AG04449 (cell line): ENCODE measurements at places on chromosomes 6 and 20.

DNA sequence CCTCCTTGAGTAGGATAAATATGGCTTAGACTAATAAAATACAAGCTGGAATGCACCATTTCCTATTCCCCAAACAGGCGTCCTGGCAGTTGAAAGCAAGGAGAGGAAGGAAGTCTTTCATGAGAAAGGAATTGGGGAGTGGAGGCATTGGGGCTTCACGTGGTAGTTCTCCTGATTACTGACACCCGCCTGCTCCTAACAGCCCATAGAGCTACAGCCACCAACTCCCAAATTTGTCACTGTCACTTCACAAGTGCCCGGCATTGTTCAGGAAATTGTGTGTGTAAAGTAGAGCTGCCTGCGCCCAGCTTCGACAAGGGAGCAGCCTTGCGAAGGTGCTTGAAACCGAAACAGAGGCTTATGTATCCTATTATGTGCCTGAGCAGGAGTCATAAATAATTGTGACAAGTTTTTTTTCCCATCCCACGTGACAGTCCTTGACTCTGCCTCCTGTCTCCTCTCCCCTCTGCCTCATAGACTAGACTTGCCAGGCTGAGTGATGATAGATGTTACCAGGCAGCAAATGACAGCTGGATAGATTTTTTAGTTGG lies 301.7 kb upstream of the ZFP64 start:
- DNase-seq, result no peak

DNA sequence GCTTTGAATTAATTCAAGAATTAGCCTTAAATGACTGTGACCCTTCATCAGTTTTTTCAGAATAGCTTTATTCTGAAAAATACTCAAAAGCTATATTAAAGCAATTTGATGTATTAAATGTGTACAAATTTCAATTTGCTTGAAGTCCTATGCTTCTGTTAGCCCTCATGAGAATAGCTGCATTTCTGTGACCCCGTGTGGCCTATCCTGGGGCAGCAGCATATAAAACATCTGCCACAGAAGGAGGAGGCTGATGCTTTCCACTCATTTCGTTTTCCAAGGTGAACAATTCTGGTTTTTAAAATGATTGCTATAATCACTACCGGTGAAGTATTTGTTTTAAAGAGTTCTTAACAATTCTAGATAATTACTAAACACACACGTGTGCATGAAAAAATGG lies 360.3 kb downstream of the BTBD9 start:
- DNase-seq, result no peak

- DNase-seq, result no peak
These were observed 51.5 kb upstream of the NXT1 start for GRCh38 chr20:23298926-23299672.

- no peak for DNase-seq
These were observed 36.8 kb downstream of the MTHFD1L start for GRCh38 chr6:150902142-150902776.

GRCh38 chr20:5529331-5530148 lies 212.8 kb upstream of the PROKR2 start:
- DNase-seq, result no peak

GRCh38 chr6:108407904-108408827 lies 113.3 kb downstream of the AFG1L start:
- DNase-seq, result peak; percentile 14

DNA sequence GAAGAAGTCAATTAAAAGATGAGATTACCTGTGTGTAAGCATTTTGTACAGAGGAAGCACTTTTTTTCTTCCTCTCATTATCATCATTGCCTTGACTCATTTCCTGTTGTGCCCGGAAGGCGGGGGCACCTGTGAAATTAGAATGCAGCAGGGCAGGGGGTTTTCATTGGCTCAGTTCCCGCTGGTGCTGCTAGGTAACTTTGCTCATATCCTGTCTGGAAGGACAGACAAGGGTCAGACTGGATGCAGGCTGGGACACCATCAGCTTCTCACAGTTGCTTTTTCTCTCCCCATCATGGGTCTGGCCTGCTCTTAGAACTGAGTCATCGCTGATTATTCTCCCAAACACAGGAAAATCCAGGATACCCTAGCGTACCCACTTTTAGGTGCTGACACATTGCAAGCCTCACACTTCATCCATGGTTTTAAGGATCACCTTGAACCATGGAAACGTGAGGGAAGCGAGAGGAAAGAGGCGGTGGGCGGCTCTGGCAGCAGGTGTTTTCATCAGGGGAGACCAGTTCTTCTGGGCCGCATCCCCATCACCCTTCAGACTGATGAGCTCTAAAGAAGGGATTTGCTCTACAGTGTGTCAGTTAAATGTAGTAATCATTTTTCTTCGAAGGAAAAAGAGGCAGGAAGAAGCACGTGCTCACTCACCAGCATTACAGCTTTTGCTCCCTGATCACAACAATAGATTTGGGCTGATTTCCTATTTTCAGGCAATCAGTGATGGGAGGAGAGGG lies 195.7 kb upstream of the SASH1 start:
- DNase-seq, result no peak

GRCh38 chr6:18019539-18020534 lies 32.4 kb upstream of the KIF13A start:
- DNase-seq, result no peak

DNA sequence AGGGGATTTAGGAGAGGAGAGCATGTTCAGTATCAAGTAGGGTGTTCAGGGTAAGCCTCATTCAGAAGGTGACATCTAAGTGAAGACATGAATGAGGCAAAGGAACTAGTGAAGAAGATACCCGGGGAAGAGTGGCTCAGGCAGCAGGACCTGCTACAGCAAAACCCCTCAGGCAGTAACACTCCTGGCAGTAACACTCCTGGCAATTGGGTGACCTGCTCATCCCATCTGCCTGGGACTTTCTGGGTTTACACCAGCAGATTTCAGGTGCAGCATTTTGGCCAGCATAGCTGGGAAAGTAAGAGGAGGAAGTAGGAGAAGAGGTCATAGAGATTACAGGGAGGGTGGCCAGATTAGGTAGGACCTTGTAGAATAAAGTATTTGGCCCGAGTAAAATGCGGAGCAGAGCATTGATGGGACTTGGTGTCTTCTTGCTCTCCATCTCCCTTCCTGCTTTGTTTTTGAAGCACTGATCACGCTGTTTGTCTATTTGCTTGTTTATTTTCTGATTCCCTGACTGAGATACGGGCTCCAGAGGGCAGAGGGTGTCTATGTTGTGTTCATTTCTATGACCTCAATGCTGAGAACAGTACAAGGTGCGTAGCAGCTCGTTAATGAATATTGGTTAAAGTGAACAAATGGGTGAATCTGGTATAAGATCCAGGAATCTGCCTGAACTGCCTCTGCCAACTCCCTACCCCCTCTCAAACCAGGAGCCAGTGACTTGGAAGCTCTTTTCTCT lies 88.3 kb downstream of the IYD start:
- no peak for DNase-seq

DNA sequence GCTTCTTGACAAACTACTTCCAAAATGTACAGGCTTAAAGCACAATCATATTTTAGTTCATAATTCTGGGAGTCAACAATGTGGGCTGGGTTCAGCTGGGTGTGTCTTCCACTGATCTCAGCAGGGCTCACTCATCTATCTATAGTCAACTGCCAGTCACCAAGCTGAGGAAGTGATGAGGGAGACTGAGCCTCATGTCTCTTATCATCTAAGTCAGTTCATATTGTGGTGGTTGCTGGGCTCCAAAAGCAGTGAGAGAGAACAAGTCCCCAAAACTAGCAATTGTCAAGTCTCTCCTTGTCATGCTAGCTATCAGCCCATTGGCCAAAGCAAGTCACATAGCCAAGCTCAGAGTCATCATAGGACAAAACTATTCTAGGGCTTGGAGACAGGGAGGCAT lies 465.9 kb upstream of the ARID1B start:
- DNase-seq, result no peak

DNA sequence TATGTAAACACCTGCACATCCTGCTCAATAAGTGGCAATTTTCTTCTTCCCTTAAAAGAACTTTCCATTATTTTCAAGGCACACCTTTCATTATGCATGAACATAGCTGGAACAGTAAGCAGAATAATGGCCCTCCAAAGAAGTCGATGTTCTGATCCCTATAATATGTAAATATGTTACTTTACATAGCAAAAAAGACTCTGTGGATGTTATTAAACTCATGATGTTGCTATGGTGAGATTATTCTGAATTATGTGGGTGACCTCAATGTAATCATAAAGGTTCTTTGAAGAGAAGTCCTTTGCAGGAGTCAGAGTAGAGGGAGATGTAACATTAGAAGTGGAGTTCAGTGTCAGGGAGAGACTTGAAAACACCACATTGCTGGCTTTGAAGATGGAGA lies 299.9 kb upstream of the PLN start:
- no peak for DNase-seq

- no peak for DNase-seq
These were observed 291.4 kb upstream of the RNF217 start for GRCh38 chr6:124670801-124671200.

DNA sequence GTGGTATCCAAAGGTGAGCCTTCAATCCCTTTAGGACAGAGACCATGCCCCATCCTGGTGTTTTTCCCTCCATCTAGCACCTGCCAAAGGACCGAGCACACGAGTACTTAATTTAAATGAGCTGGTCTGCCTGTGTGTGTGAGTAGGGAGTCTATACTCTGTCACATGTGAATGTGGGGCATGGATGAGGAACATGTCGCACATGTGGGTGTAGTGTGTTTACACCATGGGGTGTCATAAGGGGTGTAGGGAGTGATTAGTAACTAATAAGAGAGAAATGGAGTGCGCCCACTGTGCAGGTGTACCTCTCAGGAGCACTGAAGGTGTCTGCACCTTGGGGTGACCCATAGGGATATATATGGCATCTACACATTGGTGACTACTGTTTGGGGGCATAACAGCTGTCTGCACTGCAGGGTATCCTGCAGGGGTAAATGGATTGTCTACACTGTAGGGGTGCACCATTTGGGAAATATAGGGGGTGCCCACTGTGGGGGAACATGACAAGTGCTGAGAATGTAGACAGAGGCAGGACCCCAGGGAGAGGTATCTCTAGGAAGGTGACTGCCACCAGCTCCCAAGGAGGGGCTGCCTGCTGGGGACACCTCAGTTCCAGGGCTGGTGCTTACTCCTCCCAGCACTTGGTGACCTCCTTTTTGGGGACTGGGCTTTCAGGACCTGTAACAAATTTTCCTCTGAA lies 53.5 kb downstream of the EBF4 start:
- DNase-seq, result no peak

DNA sequence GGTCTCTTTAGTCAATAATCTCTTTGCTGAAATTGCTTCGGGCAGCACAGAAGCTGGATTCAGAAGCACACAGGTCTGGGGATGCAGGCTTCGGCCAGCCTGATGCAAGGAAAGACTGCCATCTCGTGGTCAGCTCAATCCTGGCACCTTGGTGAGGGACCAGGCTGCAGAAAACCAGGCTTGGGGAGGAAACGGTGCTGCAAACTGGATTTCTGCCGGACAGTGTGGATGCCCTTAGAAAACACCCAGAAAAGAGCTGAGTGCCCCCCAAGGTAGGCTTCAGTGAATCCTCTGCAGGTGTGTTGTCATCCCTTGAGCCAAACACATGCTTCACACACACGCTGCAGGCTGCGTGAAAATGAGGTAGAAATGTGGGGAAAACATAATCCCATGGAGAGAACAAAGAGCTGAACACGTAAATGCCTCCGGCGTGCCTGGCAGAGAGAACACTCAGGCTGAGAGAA lies 89.8 kb upstream of the PAX1 start:
- peak; percentile 3 for DNase-seq

DNA sequence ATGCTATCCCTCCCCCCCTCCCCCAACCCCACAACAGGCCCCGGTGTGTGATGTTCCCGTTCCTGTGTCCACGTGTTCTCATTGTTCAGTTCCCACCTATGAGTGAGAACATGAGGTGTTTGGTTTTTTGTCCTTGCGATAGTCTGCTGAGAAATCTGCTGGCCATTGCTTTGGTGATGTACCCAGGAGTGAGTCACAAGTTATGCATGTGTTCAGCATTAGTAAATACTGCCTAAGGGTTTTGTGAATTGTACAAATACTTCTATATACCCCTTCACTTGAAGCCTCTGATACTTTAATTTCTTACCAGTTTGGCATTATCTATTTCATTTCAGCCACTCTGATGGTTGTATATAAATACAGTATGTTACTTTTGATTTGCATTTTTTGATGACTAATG lies 711.3 kb upstream of the GJE1 start:
- DNase-seq, result peak; percentile 51

DNA sequence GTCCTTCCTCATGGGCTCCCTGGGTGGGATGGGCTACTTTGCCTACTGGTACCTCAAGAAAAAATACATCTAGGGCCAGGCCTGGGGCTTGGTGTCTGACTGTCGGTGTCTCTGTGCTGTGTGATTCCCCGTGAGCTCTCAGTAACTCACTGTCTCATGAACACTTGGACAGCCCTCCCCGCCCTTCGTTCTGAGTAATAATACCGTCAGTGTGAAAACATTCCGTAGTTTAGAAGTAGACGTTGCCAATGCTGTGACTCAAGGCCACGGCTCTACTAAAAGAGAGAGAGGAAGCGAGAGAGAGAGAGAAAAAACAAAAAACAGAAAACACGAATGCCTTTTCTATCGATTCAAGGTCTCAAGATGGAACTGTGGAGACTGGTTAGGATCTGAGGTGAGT lies 31.8 kb downstream of the FITM2 start:
- peak; percentile 29 for DNase-seq

- no peak for DNase-seq
These were observed 845.4 kb downstream of the HACE1 start for GRCh38 chr6:104014163-104014959.

GRCh38 chr6:147384029-147384428 lies 124.5 kb upstream of the SAMD5 start:
- no peak for DNase-seq

DNA sequence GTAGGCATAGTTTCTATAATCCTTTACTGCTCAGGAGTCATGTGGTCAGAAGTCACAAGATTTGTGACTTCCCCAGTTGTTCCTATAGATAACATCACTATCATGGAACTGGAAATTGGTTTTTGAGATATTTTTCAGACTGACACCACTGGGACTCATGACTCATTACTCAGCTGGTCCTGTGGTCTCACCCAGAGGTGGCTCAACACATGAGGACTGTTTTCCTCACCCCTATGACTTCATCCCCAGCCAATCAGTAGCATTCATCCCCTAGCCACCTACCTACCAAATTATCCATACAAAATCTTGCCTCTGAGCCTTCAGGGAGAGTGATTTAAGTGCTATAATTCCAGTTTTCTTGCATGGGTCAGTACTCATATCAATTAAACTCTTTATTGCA lies 1217.7 kb downstream of the EPHA7 start:
- DNase-seq, result no peak

DNA sequence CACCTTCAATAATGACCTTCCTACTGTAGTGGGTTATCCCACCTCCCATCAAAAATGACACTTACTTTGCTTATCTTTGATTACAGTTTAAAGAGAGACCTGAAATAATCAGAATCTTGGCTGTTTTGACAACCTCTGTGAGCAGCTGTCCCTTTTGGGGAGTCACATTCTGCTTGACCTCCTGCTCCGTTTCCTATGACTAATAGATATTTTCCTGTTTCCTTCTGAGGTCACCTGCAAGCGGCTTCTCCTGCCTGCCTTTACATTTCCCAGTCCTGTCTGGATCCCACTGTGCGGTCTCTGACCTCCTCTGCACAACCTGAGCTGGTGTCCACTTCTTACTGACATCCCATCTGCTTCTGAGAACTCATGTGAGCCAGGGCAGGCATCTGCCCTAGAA lies 54.2 kb downstream of the TRAM2 start:
- DNase-seq, result no peak

- DNase-seq, result no peak
These were observed 38.7 kb downstream of the MAP3K5 start for GRCh38 chr6:136753624-136754023.
